ENCODE measurements at places on chromosomes 7 and 10.

GRCh38 chr10:60367431-60367830 is 22.2 kb downstream of the ANK3 start:
- no peak for DNase-seq

GRCh38 chr10:117339578-117339977 is 35.7 kb downstream of the PDZD8 start:
- DNase-seq: no peak

DNA sequence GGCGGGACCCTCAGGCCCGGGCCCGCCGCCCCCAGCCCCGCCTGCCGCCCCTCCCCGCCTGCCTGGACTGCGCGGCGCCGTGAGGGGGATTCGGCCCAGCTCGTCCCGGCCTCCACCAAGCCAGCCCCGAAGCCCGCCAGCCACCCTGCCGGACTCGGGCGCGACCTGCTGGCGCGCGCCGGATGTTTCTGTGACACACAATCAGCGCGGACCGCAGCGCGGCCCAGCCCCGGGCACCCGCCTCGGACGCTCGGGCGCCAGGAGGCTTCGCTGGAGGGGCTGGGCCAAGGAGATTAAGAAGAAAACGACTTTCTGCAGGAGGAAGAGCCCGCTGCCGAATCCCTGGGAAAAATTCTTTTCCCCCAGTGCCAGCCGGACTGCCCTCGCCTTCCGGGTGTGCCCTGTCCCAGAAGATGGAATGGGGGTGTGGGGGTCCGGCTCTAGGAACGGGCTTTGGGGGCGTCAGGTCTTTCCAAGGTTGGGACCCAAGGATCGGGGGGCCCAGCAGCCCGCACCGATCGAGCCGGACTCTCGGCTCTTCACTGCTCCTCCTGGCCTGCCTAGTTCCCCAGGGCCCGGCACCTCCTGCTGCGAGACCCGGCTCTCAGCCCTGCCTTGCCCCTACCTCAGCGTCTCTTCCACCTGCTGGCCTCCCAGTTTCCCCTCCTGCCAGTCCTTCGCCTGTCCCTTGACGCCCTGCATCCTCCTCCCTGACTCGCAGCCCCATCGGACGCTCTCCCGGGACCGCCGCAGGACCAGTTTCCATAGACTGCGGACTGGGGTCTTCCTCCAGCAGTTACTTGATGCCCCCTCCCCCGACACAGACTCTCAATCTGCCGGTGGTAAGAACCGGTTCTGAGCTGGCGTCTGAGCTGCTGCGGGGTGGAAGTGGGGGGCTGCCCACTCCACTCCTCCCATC is 82.7 kb downstream of the PAX2 start:
- DNase-seq: no peak

- DNase-seq: no peak
Measured at GRCh38 chr10:133315847-133316246, 7.1 kb downstream of the ZNF511 start.

DNA sequence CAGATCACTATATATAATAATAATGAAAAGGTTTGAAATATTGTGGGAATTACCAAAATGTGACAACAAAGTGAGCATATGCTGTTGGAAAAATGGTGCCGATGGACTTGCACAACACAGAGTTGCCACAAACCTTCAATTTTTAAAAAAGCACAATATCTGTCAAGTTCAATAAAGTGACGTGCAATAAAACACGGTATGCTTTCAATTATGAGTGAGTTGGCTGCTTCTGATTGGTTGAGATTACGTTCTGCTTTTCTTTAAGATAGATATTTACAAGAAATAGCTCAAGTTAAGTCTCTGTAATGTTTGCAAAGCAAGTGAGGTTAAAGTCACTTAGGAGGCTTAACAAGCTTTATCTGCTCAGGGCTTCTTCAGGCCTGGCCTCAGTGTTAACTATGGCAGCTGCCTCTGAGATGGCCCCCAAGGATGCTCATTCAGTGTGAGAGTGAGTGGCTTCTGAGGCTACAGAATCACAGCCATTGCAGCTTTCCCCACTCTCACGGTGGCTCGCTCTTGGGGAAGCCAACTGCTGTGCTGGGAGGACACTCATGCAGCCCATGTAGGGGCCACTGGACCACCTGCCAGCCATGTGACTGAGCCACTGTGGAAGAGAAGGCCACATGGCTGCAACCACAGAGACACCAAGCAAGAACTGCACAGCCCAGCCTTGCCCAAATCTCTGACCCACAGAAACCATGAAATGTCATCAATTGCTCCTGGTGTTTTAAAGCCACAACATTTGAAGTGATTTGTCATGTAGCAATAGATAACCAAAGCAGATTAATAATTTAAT is 78.3 kb upstream of the TMEM72 start:
- no peak for DNase-seq

DNA sequence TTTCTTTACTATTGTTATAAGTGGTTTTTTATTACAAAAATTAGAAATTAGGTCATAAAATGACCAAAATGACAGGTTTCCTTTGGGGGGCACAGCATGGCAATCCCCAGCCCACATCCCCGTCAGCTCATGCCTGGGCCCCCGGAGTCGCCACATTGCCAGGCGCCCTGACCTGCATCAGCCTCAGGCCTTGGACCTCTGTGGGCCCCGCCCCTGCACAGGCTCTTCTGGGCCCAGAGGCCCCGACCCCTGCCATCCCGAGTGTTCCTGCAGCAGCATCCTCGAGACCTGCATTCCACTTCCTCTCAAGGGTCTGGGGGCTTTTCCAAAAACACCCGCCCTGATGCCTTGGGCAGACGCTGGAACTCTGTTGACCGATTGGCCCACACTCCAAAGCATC is 391.1 kb upstream of the MGMT start:
- no peak for DNase-seq

DNA sequence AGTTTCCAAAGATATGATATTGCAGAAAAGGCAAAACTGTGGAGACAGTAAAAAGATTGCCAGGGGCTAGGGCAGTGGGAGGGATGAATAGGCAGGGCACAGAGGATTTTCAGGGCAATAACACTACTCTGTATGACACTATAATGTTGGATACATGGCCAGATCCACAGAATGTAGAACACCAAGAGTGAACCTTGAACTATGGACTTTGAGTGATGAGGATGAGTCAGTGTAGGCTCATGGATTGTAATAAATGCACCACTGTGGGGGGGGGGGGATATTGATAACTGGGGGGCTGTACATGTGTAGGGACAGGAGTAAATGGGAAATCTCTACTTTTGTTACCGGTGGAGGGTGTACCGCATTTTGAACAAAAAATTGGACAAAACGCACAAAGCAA is 77.4 kb downstream of the ALOX5 start:
- DNase-seq: no peak

DNA sequence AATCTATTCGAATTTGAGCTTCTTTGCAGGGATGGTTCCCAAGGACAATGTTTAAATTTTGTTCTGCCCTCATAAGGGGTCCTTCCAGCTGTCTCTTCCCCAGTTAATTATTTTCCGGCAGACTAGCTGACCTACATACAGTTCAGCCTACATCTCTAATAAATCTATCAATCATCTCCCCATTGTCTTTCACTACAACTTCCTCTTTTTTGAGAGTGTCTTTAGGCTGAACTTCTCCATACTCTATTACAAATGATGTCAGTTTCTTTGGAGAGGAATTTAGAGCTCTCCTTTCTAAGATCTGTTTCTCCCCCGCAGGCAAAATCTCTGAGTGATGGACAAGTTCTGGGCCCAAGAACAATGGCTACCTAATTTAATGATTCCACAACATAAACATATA is 122.2 kb downstream of the PCLO start:
- DNase-seq: no peak

DNA sequence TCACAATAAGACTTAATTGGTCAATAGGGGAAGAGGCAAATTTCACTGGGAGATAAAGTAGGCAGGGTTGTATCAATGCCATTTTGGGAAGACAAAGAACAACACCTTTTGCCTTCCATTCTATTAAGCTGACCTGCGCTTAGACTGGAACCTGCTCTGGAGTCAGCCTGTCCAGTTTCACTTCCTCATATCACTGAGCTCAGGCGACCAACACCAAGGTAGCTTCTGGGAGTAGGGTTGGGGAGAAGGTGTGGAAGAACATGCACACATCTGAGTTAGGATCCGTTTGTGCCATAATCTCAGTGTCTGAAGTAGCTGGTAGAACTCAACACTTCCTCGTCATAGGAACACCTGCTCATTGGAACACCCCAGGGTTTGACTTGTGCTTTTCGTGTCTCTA is 527.4 kb upstream of the IGFBP3 start:
- no peak for DNase-seq

DNA sequence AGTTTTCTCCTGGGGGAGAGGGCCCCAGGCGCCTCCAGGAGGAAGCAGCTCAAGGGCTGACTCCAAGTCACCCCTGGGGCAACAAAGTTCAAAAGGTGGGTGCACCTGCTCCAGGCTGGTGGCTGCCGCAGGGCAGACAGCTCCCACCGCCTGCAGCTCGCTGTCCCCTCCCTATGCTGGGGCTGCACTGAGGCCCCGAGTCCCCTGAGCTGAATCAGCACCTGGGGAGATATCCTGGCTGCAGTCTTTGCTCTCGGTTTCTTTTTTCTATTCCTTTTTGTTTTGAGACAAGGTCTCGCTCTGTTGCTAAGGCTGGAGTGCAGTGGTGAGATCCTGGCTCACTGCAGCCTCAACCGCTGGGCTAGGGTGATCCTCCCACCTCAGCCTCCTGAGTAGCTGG is 183.4 kb downstream of the DNAJB6 start:
- DNase-seq: no peak

- no peak for DNase-seq
Measured at GRCh38 chr10:122894261-122894944, 15.0 kb upstream of the FAM24B start.

GRCh38 chr10:18647945-18648344 is 3.4 kb downstream of the NSUN6 start:
- DNase-seq: no peak

DNA sequence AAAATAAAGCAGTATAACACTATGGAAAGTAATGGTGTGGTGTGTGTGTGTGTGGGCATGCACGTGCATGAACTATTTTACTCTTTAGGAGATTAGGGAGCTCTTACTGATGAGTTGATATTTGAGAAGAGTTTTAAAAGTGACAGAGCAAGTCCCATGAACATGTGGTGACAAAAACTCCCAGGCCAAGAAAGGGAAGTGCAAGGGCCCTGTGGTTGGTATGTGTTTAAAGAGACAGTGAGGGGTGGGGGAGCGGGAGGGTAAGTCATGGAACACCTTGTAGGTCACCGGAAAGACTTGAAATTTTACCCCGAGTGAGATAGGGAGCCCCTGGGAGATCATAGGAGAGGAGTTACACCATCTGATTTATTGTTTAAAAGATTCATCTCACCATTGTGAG is 63.3 kb downstream of the AKR1B1 start:
- DNase-seq: no peak

DNA sequence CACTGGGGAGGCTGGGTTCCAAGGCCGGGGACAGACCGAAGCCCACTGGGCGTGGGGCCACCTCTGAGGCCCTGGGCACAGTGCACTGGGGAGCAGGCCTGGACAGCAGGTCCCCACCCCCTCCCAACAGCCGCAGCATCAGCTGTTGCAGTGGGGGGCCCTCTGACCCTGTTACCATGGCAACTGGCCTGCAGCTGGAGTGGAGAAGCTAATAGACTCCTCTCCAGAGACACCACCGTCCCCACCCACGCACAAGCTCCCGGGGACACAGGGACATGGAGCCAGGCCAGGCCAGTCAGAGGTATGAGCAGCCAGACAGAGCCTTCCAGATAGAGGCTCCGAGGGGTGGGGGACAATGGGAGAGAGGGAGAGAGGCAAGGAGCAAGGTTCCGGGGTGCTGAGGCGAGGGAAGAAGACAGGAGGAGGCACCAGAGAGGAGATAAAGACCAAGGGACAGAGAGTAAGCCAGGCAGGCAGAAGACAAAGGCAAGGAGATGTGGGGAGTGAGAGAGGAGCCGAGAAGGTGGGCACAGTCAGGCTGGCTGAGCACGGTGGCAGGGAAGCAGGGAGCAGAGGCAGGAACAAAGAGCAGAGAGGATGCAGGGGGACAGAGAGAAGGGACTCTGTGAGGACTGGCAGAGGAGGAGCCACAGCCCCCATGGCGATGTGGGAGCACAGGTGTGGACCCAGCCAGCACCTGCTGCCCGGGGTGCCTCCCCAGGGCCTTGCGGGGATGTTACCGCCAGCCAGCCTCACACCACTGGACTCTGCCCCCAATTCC is 6.7 kb downstream of the KCNH2 start:
- DNase-seq: no peak

DNA sequence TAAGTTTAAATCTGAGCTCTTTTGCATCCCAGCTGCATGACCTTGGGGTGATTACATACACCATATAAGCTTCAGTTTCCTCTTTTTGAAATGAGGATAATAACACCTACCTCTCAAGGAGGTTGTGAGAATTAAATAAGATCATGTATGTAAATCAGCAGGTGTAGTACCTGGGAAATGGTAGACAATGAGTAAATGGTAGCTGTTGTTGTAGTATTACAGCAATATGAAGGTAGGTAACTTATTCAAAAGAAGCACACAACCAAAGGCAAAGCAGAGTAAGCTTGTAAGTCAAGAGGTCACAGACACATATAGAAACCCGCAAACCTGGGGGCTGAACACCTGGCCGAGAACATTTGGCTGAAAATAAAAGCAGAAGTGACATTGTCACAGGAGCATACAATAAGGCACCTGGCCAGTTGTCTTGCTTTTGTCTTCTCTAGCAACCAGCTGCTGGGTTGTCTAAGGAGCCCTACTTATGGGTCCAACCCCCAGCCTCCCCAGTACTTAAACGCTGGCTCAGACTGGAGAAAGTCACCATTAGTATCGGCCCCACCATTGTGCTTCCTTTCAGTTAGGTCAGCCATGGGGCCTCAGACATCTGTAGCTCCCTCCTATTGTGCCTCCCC is 203.6 kb upstream of the MKLN1 start:
- no peak for DNase-seq

- DNase-seq: no peak
Measured at GRCh38 chr10:124000792-124001201, 92.6 kb downstream of the CHST15 start.

DNA sequence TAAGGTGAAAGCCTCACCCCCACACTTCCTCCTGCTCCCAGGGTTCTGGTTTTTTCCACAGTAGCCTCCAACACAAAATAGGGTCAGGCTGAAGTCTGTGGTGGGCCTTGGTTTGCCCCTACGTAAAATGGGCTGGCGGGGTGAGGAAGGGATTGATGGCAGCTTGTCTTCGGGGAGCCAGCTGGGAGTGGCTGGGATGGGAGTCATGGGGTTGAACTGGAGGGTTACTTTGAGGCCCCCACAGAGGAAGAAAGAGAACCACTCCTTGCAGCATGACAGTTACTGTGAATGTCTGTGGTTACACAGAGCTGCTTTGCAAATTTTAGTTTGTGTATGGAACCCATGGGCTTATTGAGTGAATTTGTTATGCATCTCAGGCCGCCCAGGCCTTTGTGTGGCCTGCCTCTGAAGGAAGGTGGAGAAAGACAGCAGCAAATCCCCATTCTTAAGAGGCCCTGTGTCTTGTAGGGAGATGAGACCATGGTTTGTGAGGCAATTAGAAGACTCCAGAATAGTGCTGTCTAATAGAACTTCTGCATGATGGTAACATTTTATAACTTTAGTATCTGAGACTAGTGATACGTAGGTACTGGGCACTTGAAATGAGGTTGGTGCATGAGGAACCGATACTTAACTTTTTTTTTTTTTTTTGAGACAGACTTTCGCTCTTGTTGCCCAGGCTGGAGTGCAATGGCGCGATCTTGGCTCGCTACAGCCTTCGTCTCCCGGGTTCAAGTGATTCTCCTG is 8.1 kb downstream of the TRIM8 start:
- no peak for DNase-seq

- no peak for DNase-seq
Measured at GRCh38 chr10:129156406-129156805, 310.6 kb upstream of the MGMT start.
